ENCODE measurements at places on chromosomes 6 and 20.

GRCh38 chr6:52998603-52999002 lies 3.5 kb upstream of the GSTA4 start:
- DNase-seq: no peak

- DNase-seq: no peak
Measured at GRCh38 chr20:50969435-50969834, 10.8 kb downstream of the MOCS3 start.

- DNase-seq: no peak
Measured at GRCh38 chr6:169700296-169700695, 1.5 kb downstream of the WDR27 start.

- no peak for DNase-seq
Measured at GRCh38 chr6:39821742-39822532, 29.8 kb downstream of the DAAM2 start.

- no peak for DNase-seq
Measured at GRCh38 chr20:728256-728944, 39.9 kb downstream of the SLC52A3 start.

- no peak for DNase-seq
Measured at GRCh38 chr6:40996591-40997233, 42.3 kb downstream of the UNC5CL start.

- DNase-seq: no peak
Measured at GRCh38 chr6:35445691-35446090, 6.4 kb upstream of the FANCE start.

DNA sequence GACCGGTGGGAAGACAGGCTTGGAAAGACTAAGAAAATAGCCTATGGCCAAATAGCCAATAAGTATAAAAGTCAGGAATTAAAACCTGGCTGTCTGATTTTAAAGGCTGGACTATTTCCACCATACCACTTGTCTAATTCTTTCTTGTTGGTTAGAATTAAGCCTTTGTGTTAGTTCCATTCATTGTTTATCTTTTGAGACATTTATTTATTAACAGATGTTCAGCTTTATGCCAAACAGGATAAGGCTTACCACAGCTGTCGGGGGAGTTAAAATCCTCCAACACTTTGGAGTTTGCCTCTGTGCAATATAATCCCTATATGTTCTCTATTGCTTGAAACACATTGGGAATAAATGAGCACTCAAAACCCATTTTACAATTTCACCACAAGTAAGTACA lies 208.3 kb downstream of the TMEM200A start:
- DNase-seq: no peak

GRCh38 chr20:35166242-35166830 lies 5.5 kb upstream of the PROCR start:
- DNase-seq: no peak

DNA sequence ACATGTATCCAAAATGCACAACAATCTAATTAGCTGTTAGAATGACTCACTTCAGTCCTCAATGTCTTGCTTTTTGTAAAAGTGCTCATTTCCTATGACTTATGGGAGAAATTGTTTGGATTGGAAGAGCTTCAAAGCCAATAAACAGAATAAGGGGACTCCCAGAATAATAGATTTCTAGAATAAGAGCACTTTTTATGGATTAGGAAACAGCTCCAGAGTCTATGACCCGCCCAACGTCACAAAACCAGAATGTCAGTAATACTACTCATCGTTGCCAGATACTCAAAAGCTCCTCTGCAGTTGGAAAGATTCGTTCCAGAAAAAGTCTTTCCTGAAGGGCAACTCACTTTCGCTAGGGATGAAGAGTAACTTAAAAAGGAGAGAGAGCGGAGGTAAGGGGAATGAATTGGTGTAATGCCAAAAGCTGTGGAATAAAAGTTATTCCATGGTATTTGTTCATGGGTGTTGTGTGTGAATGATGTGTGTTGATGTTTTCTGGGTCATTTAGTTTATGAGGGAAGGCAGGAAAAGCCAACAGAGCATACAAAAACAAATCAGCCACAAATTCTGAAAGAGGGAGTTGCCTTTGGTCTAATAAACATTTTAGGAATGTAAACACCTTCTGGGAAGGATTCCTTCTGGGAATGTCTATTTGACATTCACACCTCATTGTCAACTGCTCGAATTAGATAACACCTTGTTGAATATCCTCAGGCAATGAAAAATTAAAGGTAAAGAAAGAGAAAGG lies 64.6 kb downstream of the SYNE1 start:
- no peak for DNase-seq

DNA sequence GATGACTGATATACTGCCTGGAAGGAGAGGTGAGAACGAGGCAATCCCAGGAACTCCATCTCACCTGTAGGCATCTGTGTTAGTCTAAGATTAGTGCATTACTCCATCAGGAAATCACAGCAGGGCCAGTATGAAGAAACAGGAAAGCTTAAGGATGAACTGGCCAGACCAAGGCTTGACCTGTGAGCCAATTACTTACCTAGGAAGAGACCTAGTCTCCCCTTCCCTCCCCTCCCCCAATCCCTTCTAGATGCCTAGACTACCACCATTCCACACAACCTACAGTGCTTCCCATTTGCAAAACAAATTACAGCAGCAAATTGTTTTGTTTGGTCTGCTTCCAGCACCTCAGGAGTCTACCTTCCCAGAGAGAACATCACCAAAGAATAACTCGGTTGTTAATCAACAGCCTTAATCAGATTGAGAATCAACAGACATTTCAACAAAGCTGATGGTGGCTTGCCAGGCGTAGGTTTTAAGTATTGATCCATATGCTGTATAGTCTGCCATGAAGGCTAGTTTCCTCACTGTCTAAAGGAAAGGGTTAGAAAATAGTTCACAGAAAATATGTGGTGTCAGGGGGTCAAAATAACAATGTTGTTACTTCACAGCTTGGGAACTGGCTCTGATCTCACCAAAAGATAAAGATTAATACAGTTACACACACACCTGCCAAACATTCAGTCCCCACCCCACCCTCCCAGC lies 10.1 kb downstream of the PKHD1 start:
- DNase-seq: no peak

DNA sequence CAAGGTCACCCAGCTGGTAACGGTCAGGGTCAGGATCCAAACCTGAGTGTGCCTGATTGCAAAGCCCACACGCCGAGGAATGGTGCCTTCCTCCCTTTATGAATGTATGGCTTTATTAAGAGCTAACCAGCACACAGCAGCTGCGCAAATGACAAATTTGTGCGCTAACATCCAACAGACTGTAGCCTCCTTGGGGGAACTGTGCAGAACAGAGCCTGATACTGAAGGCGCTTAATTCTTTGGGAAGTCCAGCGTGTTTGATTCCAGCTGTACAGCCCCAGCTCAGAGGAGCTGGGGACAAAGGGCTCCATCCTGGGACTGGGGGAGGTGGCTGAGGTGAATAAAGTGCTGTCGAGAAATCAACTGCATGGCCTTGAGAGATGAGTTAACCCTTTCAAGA lies 75.7 kb upstream of the JARID2 start:
- DNase-seq: no peak

DNA sequence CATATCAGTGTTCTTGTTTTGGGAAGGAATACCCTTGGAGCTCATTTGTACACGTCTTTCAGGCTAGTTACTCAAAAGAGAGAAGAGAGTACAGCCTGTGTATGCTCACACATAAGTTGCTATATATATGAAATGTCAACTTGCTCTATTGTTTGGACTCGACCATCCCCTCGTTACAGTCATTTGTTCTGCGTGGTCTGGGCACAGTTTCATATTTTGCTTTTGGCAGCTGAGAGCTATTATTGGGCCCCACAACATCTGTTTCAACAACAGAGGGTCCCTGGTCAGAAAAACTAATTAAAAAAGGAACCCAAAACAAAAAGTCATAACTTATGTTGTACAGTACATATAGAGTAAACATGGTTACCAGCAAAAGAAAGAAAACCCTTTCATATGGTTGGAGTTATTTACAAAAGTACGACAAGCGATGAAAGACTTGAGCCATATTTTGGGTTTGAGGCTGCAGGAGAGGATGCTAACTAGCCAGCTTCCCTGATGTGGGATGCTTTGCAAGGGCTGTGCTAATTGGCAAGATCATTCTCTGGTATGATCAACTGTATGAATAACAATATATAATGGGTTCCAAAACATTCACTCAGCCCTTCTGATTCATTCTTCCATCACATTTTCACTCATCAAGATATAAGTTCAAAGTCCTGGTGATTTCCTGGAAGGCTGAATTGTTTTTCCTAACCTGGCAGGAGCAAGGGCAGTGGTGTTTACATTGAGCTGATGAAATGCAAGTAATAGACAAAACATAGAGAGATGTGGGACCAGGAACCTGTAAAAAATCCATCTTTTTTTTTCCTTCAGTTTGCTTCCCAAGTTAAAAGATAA lies 137.9 kb downstream of the RPS12 start:
- DNase-seq: no peak

GRCh38 chr6:149318581-149319286 lies 1.2 kb downstream of the TAB2 start:
- no peak for DNase-seq

- DNase-seq: no peak
Measured at GRCh38 chr6:113633638-113634037, 223.5 kb upstream of the MARCKS start.

DNA sequence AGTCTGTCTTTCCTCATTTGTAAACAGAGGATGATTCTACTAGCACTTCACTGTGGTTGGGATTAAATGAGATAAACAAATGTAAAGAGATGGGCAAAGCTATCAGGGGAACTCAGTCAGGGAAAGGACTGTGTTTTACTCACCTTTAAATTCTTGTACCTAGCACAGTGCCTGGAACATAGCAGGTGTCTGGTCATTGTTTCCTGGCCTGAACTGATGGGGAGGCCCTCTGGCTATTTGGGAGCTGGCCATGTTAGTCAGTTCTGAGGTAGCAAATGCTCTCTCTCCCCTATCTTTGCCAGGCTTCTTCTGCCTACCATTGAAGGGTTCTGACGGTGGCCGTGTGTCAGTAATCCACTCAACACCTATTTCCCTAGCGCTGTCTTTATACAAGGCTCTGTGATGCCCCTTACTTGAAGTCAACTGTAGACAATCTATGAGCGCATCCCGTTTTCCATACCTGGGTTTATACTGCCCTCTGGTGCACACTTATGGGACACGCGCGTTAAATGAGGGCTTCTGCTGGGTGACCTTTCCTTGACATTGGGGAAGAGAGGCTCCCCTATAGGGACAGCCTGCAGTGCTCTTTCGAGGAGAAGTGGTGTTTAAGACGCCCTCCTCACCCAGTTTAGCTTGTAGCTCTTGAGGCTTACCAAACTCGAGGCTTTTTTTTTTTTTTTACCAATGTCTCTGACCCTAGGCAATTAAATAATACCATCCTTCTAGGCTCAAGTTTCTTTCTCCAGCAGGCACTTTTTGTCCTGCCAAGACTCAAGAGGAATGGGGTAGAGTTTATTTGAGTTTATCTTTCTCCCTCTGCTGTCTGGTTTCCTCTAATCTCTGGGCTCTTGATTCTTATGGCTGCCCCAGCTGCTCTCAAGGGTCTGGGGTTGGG lies 4.0 kb upstream of the SPATS1 start:
- DNase-seq: peak; percentile 17

GRCh38 chr6:99331531-99331930 lies 17.9 kb downstream of the FAXC start:
- DNase-seq: no peak

GRCh38 chr6:150755042-150755441 lies 110.5 kb upstream of the MTHFD1L start:
- no peak for DNase-seq

- no peak for DNase-seq
Measured at GRCh38 chr6:149961728-149962425, 1.9 kb upstream of the ULBP1 start.

DNA sequence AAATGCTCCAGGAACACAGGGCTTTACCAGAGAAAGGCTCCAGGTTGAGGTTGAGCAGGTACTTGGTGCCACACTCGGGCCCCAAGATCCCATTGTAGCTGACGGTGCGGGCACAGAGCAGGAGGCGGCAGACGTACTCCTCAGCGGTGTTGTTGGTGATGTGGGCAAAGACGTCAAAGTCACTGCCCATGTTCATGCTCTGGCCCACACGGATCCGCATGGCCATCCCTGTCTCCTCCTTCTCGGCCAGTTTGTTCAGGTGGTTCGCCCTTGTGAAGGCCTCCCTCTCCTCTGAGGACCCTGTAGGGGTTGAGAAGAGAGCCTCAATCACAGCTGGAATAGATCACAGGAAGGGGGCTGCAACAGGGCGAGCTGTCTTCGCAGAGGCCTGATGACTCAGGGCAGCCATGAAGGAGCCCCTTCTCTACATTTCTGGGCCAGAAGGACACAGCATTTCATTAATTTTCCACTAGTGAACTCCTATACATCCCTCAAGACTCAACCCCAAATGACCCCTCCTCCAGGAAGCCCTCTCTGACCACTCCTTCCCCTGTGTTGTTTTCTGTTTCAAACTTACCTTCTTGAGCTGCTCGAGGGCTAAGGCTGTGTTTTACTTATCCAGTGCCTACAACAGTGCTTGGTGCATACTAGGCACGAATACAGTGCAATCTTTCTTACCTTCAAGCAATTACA lies 26.8 kb downstream of the TGM2 start:
- DNase-seq: no peak

DNA sequence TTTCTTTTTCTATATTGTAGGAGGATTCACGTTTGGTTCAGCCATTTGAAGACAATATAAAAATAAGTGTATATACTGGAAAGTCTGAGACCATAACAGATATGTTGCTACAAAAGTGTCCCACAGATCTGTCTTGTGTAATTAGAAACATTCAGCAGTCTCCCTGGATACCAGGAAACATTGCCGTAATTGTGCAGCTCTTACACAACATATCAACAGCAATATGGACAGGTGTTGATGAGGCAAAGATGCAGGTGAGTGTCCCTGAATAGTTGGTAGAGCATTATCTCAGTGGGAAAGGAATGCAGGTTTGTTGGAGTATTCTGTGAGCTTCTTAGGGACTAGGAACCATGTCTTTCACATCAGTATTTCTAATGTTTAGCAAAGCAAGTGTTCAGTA lies 18.3 kb upstream of the ADGRF4 start:
- no peak for DNase-seq

DNA sequence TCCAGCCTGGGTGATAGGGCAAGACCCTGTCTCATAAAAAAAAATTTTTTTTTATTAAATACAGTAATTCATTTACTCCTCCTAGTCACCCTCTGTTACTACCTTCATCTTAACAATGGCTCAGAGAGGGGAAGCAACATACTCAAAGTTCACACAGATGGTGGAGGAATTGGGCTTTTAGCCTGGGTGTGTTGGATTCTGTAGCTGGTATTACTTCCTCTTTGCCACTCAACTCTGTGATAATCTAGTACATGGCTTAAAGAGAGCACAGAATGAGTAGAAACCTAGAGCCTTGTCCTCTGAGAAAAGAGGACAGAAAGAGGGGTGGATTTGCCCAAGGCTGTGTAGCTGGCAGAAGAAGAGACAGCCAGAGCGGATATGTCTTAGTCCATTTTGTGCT lies 96.6 kb downstream of the DLGAP4 start:
- no peak for DNase-seq

- no peak for DNase-seq
Measured at GRCh38 chr6:132937466-132937906, 123.1 kb downstream of the RPS12 start.

GRCh38 chr20:10061641-10062040 lies 26.9 kb downstream of the ANKEF1 start:
- DNase-seq: no peak

Measured in T1000 (cell line).